ENCODE measurements at places on chromosomes 7 and 10.

DNA sequence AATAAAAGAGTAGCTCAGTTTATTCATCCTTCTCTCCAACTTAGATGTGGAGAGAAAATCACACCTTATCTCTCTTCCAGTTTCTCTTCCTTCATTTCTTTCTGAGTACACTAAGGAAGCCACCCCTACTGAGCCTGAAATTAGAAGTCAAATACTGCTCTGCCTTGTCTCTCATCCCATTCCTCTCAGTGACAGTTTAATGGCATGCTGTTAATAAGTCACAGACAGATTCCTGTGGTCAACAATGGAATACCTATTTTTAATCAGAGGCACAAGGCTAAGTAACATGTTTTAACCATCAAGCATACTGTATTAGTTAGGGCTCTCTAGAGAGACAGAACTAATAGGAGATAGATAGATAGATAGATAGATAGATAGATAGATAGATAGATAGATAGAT is 253.2 kb downstream of the HTR7 start:
- DNase-seq = no peak

DNA sequence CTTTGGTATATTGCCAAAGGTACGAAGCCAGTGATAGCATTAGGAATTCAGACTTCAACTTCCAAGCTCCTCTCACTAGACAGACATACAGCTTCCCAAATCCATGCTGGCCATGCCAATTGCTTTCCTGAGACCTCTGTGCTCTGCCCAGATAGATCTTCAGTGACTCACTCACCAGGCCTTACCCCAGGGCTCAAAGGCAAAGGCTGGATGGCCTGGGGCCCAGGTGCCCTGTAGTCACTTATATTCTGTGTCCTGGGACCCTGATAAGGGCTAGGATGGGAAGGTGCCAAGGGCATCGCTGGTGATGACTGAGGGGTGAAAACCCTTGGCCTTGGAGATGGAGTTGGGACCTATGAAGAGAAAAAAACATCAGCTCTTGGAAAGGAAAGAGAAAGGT is 27.7 kb downstream of the WNT8B start:
- no peak for DNase-seq

DNA sequence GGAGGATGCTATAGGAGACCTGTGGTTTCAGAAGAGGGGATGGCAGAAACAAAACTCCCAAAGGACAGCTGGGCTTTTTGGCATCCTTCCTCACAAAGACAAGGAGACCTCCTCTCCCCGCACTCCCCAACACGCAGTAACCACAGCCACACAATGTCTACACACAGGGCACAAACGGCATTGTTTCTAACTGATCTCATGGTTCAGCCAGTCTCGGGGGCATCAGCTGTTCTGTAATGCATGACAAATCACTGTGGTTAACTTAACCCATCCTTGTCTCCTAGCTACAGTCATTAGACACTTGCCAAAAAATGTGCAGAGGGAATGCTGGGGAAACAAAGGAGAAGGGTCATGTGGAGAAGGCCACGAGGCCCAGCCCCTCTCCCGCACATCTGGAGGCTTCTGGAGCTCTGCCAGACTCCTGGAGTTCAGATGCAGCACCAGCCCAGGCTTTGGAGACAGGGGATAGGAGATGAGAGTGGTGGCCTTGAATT is 7.6 kb upstream of the ADAMTS14 start:
- no peak for DNase-seq

- peak; percentile 41 for DNase-seq
Observed at GRCh38 chr7:155338632-155339320, 41.1 kb downstream of the INSIG1 start.

DNA sequence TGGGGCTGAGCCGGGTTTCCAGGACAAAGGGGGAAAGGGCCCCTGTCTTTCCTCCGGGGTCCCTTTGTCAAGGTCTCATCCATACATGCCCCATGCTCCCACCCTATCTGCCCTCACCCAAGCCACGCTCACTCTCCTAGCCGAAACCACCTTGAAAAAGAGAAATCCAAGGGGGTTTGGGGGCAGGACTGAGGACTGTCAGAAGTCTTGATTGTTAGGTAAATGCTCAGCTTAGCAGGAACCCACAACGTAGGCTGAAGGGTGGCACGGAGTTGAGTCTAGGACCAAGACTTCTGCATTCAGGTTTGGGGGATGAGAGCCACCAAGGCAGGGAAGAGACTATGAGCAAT is 719 bp upstream of the PGAM2 start:
- DNase-seq = no peak

- DNase-seq = no peak
Observed at GRCh38 chr10:68088740-68089139, 13.7 kb upstream of the HERC4 start.

DNA sequence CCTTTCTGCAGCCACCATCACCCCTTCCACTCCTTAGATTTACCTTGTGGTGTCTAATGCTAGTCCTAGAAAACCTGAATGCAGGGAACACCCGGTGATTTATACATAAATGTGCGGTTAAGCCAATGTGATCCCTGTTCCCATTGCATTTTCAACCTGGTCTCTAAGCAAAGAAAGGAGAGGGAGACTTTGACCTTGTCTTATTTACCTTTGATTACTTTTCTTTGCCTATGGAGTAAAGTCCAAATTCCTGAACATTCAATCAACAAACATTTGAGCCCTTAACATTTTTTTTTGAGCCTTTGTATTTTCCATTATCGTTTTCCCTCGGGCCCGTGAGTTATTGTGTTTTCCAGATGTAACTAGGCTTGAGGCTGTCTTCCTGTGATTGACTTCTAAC is 233.9 kb downstream of the ZNF248 start:
- DNase-seq = no peak

DNA sequence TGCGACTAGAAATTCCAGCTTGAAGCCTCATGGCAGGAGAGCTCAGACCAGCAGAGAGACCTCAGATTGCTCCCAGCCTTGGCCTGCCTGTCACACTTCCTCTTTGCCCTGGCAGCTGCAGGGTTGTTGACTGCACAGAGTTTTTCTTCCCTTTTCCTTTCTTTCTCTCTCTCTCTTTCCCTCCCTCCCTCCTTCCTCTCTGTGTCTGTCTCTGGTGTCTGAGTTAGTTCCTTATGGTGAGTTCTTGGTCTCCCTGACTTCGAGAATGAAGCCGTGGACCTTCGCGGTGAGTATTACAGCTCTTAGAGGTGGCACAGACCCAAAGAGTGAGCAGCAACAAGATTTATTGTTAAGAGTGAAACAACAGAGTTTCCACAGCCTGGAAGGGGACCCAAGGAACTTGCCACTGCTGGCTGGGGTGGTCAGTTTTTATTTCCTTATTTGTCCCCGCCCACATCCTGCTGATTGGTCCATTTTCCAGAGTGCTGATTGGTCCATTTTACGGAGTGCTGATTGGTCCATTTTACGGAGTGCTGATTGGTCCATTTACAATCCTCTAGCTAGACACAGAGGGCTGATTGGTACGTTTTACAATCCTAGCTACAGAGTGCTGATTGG is 266.3 kb downstream of the RPS24 start:
- no peak for DNase-seq

DNA sequence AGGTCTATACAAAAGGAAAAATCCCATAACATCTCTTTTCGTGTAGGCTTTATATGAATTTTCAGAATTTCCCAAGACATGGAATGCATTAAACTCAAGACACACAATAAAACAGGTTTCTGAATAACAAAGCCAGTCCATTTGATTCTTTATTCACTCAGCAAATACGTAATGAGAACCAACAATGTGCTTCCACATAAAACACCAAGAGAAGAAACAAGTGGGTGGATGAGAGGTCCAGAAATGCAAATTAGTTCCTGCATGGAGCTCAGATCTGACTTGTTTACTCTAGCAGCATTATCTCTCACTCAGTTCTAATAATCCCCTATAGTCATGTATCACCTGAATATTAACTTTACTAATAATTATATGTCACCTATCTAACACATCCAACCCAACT is 249.5 kb downstream of the LRRTM3 start:
- no peak for DNase-seq

- no peak for DNase-seq
Observed at GRCh38 chr10:61760943-61761824, 98.5 kb downstream of the CABCOCO1 start.

DNA sequence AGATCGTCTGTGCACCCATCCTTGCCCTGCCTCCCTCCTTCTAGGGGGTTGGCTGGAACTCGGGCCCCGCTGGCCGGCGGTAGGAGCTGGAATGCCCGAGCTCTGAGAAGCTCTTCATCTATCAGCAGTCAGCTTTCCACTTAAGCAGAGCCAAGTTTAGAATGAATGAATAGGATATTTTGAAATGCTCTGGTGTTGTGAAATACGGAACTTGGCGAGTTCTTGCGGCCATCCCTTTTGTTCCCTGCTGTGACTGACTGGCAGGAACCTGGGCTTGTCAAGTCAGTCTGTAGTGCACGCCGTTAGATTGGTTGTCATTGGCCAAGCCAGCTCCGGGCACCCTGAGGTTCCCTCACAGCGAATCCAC is 33.3 kb downstream of the FOXK1 start:
- DNase-seq = no peak

GRCh38 chr10:22962817-22963216 is 35.0 kb downstream of the ARMC3 start:
- no peak for DNase-seq

DNA sequence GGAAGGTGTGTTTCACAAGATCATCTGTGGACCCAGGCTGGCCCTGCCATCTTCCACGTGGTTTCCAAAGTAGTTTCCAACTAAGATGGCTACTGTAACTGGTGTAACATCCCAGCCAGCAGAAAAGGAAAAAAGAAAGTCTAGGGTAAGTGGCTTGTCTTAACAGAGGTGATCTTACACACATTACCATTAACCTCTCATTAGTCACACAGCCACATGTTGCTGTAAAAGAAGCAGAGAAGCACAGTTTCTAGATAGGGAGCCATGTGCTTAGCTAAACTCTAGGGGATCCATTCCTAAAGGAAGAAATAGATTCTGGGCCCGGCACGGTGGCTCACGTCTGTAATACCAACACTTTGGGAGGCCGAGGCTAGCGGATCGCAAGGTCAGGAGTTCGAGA is 54.3 kb downstream of the ZNF438 start:
- DNase-seq = no peak

GRCh38 chr7:28151965-28152364 is 28.6 kb downstream of the JAZF1 start:
- peak; percentile 26 for DNase-seq

GRCh38 chr7:100435401-100436304 is 644 bp downstream of the PPP1R35 start:
- peak; percentile 67 for DNase-seq

DNA sequence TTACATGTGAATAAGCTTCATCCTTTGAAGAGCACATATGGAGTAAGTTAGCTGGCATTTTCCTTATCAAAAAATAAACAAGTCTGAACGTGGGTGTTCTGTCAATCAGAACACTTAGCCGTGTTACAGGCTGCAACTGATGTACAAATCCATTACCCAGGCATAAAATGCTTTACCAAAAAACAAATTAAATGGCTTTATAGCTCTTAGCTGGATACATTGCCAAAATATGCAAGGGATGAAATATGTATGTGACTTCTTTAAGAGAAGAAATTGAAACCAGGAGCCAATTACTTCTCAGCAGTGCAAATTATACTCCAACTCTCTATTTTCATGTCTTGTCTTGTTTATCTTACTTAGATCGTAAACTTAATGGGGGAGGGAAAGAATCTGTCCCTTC is 214.8 kb downstream of the DGKB start:
- no peak for DNase-seq

- DNase-seq = no peak
Observed at GRCh38 chr10:34010891-34011290, 676.4 kb upstream of the NRP1 start.

- peak; percentile 43 for DNase-seq
Observed at GRCh38 chr7:158827411-158828132, 1.7 kb downstream of the ESYT2 start.

- no peak for DNase-seq
Observed at GRCh38 chr7:74324531-74325209, 35.5 kb downstream of the CLIP2 start.

- DNase-seq = no peak
Observed at GRCh38 chr10:124451276-124451675, 1.4 kb upstream of the NKX1-2 start.

DNA sequence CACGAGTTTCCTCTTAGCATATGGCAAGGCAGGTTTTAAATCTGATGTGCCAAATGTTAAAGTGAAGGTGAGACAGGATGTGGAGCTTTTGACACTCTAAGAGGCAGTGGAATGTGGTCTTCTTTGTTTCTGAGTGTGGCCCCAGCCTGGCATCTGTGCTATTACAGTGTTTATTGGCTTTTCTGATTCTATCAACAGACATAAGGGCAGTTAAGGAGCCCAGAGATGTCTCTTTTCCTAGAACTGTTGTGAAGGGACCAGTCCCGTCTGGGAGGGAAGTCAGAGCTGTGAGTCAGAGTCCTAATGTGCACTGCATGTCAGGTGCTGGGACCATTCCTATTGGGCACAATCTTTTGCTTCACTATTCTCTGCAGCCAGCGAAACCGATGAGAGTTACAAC is 32.5 kb downstream of the TRUB1 start:
- DNase-seq = no peak

GRCh38 chr10:30178356-30178964 is 119.1 kb upstream of the JCAD start:
- DNase-seq = no peak

GRCh38 chr10:129970465-129971364 is 6.6 kb upstream of the EBF3 start:
- DNase-seq = peak; percentile 35

GRCh38 chr7:25168145-25168544 is 43.1 kb upstream of the CYCS start:
- no peak for DNase-seq

DNA sequence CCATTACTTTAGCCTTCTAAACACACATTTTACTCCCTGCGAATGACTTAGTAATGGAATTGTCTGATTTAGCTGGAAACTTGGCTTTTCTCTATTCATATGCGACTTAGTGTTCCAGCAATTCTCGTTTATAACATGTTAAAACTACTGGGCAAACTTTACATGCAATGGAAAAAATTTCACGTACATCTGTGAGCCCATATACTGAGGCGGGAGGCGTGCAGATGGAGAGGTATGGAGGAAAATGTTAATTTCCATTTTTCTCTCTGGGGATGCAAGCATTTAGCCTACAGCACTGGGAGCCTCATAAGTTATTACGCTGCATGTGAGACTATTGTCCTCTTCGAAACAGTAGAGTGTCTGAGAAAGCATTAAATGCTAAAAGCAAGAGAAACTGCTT is 591.5 kb upstream of the ANKRD30A start:
- DNase-seq = no peak

DNA sequence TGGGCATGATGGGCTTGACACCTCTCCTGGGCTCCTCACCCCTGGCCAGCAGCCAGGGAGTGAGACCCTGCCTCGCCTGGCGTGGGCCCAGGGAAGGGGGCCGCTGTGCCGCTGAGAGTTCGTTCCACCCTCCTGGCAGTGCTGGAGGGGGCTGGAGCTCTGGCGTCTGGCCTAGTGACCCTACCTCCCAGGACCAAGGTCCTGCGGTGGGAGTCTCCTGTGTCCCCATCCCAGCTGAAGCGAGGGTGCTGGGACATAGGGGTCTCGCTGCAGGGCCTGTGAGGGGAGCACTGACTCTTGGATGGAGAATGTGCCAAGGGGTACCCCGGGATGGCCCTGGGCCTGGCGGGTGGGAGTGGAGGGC is 1.2 kb downstream of the GTF2IRD1 start:
- DNase-seq = no peak

DNA sequence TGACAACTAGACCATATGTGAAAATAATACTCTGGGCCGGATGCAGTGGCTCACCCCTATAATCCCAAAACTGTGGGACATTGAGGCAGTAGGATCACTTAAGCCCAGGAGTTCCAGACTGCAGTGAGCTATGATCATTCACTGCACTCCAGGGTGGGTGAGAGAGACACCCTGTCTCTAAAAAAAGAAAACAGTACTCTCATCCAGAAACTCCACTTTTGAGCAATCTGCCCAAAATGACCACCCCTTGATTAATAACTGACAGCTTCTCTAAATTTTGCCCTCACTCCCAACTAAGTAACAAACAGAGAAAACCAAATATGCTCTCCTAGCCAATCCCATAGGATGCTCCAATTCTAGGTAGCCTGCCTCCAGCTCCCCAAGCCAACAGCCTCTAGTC is 62.5 kb upstream of the AKR1E2 start:
- no peak for DNase-seq

Data from GM13977 (cell line).